ENCODE measurements at places on chromosomes 16 and 17. TPM values are rescaled to one million over a fixed set of nuclear protein-coding genes. Genes with fewer than 3 reads are reported as not detected.

Gene SEC14L5
- not detected for total RNA-seq

Gene STAT5A
- total RNA-seq: 263 TPM

Gene CSH2
- not detected for total RNA-seq

Gene SUPT4H1
- total RNA-seq: 149 TPM

Gene CEMP1
- 0.16 TPM for total RNA-seq

- no peak for DNase-seq
Measured at GRCh38 chr17:83144421-83145357, 65.3 kb downstream of the METRNL start.

- DNase-seq: peak; percentile 64
Measured at GRCh38 chr16:67236563-67237395, 9.8 kb downstream of the TMEM208 start.

- DNase-seq: no peak
Measured at GRCh38 chr16:3188925-3189825, 1.2 kb downstream of the OR1F1 start.

DNA sequence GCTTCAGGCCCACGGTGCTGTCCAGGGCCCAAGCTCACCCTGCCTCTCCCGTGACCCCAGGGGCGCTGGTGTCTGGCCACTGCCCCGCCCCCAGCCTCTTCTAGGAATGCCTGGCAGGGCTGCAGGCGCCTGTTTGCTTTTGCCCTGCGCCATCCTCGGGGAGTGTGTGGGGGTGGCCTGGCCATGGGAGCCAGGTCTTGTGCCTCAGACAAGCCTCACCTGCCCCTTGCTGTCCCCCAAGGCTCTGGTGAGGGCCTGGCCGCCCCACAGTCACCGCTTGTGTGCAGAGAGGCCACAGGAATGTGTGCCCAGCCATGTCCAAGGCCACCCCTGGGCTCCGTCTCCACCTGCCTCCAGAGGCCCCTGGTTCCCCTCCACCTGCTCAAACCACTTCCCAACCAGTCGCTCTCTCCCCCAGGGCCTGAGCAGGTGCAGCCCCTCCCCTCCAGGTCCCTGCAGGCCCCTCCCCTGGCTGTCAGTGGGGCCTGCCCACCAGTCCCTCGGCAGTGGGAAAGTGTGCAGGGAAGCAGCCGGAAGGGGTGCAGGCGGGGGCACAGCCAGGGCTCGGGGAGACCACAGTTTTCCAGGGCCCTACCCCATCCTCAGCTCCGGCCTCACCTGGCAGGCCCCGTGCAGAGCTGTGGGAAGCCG lies 841 bp upstream of the IGFALS start:
- no peak for DNase-seq

- no peak for DNase-seq
Measured at GRCh38 chr17:78974635-78975591, 4.8 kb downstream of the LGALS3BP start.

DNA sequence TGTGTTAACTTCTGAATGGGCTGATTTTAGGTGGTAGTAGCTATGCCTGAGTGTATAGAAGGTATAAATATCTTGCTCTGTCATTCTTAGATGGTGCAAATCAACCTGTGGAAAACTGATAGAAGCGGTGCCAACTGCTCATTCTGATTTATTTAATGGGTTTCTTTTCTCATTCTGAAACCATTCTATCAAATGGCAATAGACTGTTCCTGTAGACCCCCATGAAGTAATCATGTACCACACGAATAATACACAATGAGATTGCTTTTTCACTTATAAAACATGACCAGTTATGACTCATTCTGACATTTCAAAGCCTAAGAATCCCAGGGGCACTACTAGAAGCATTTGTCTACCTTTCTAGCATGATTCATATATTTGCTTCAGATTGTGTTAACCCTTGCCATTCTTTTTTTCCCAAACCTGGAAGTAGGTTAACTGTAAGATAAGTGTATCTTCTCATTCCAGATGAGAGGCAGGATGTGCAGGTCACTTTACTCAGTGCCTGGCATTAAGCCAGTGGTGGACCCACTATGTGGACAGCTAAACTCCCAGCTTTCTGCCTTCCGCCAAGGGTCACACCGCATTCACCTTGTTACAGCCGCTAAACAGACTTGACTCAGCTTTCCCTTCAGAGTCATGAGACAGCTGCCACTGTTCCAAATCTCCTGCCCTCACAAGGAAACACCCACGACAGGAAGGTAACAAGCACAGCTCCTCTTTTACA lies 16.4 kb upstream of the SLC16A11 start:
- no peak for DNase-seq

GRCh38 chr17:42536048-42536371 lies at the start of gene NAGLU:
NAGLU (plus strand) TSS chr17:42536241; CDS start chr17:42536273, 32 bp downstream.
- peak; percentile 78 for DNase-seq

GRCh38 chr16:79847101-79847500 lies 246.6 kb upstream of the MAF start:
- no peak for DNase-seq

DNA sequence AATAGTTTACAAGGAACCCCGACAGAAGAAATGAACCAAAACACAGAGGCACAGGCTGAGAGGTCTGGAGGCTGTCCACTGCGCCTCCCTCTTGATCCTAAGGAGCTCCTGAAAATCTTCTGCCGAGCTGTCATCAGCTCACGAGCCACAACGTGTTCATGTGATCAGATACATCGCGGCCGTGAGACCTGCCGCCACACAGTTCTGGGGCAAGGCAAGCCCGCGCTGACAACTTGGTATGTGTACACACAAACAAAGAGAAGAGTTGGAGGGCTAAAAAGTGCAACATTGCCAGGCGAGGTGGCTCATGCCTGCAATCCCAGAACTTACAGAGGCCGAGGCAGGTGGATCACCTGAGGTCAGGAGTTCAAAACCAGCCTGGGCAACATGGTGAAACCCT lies 7.6 kb downstream of the EXOC7 start:
- DNase-seq: no peak

DNA sequence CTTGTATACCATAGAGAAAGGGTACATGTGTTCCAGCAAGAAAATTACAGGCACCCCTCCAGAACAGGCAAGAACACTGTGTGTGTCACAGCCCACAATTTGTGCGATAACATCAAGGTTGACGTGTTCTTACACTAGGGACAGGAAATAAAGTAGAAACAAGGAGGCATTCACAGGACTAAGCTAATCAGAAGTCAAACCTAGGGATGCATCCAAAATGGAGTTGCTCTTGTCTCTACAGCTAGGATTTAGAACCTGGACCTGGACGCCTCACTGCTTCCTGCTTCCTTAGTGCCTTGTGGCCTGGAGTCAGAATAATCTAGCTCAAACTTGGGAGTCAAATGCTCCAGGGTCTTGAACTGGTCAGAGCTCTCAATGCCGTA lies 41.3 kb downstream of the GINS3 start:
- no peak for DNase-seq

DNA sequence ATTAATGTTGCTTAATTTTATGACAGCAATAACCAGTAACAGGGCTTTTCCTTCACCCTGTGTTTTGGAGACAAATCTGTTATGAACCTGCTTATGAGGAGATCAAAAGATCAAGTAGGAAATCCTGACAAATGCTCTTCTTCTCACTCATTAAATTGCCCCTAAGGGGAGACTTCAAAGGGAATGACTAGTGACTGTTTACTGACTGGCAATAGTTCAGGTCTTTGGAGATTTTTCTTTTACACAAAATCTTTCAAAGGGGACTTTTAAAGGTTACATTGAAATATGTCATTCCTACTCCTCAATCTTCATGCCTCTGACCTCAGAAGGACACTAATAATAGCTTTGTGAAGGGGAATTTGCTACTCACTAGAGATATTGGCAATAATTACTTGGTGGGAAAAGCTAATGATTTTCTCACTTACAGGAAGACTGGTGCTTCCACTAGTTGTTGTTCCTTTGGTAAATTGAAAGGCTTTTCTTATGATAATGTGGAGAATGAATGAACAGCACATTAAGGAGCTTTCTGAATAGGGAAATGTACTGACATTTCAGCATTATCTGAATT lies 292.9 kb upstream of the CA10 start:
- no peak for DNase-seq

GRCh38 chr17:21268596-21269188 lies 15.5 kb upstream of the NATD1 start:
- DNase-seq: no peak

Data from CD8-positive, alpha-beta memory T cell (primary cell).